Activated CD8-positive, alpha-beta T cell treated with anti-CD3 and anti-CD28 coated beads for 36 hours (primary cell): ENCODE measurements at places on chromosomes 7 and 10.

GRCh38 chr10:25747084-25747483, 186.9 kb upstream of the MYO3A start:
- no peak overlapping the region for H3K4me3 ChIP-seq
- no peaks in the 10 kb centered on the region for H3K27me3 ChIP-seq
- H3K27ac ChIP-seq = no peak overlapping the region

- no peaks in the 10 kb centered on the region for H3K36me3 ChIP-seq
- no peak overlapping the region for H3K27ac ChIP-seq
- no peak overlapping the region for H3K4me3 ChIP-seq
- peaks cover 11% of the 10 kb centered on the region for H3K4me1 ChIP-seq
Measured at GRCh38 chr10:88213065-88213605, 349.7 kb downstream of the PTEN start.

DNA sequence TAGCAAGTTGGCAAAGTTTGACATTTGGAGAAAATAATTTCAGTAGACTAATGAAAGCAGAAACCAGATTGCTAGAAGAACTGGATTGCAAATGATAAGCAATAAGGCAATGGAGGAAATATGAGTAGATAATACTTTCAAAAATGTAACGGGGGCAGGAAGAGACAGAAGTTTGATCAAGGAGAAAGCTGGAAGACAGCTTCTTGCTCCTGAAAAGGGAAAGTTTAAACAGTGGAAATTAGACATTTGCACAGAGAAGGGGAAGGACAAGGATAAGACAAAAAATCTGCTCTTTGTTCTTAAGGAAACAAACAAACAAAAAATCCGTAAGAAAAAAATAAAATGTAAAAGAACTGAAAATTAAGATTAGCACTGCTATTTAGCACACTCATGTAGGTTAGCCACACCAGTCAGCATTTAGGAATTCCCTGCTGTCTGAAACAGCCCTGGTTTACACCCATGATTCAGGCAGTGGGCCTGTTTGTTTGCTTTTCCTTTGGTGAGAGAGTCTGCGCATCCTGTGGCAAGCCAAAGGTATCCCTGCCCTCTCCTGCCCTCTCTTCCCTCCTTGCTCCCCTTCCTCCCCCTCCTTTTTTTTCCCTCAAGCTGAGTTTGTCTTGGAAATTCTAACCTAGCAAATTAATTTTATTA, 104.3 kb upstream of the CAV2 start:
- H3K36me3 ChIP-seq = no peaks in the 10 kb centered on the region
- H3K4me1 ChIP-seq = no peaks in the 10 kb centered on the region
- H3K27ac ChIP-seq = no peak overlapping the region
- H3K27me3 ChIP-seq = peaks cover 11% of the 10 kb centered on the region
- H3K4me3 ChIP-seq = no peak overlapping the region

- H3K36me3 ChIP-seq = no peaks in the 10 kb centered on the region
- H3K27me3 ChIP-seq = no peaks in the 10 kb centered on the region
- DNase-seq = no peak
- H3K27ac ChIP-seq = no peak overlapping the region
- H3K4me1 ChIP-seq = no peaks in the 10 kb centered on the region
- H3K4me3 ChIP-seq = no peak overlapping the region
Measured at GRCh38 chr7:82194016-82194643, 249.4 kb downstream of the CACNA2D1 start.

DNA sequence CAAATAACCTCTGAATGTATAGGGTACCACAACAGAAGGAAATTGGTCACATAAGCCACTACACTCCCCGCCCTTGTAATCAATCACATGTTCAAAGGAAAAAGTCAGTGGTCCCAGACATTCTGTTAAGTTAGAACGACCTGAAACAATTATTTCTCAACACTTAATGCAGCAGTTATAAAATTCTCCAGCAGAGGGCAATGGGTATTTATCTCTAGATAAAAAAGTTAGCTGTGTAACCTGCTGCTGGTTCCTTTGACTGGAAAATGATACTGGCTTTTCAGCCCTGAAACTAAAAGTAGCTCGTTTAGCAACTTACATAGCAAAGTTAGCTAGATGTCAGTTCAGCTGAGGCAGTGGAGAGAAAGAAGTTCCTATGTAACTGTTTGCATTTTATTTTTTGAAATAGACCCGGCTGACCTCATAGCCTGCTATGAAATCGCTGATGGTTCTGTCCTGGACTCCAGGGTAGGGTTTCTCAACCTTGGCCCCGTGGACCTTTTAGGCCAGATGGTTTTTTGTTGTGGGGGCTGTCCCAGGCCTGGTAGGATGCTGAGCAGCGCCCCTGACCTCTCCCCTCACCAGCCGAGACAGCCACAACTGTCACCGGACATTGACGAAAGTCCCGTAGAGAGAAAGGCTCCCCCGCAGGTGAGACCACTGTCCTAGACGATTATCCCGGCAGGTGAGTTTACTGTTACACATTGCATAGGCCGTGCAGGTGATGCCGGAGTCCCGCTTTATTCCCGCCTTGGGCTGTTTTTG, 40.2 kb upstream of the PROSER2 start:
- no peak overlapping the region for H3K4me3 ChIP-seq
- no peaks in the 10 kb centered on the region for H3K36me3 ChIP-seq
- H3K27ac ChIP-seq = no peak overlapping the region
- peak; percentile 3 for DNase-seq
- H3K4me1 ChIP-seq = peaks cover 4% of the 10 kb centered on the region
- peaks cover 5% of the 10 kb centered on the region for H3K27me3 ChIP-seq

DNA sequence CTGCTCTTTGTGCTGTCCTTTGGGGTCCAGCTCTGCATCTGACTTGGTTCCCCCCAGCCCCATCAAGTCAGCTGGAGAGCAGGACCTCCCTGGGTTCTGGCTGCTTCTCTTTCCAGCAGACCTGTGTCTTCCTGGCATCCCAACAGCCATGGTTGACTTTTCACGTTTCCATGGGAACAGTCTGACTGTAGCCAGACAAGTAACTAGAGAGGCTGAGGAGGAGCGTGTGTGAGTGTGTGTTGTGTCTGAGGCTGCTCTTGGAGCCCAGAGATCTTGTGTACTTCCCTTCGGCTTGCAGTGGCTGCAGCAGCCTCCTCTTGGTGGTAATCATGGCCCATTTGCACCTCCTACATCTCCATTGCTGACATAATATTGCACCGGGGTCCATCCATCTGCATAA, 332.0 kb downstream of the RPS24 start:
- H3K4me1 ChIP-seq = peaks cover 20% of the 10 kb centered on the region
- no peaks in the 10 kb centered on the region for H3K36me3 ChIP-seq
- DNase-seq = no peak
- no peaks in the 10 kb centered on the region for H3K27me3 ChIP-seq

- H3K27ac ChIP-seq = no peak overlapping the region
- no peak overlapping the region for H3K4me3 ChIP-seq
- no peaks in the 10 kb centered on the region for H3K36me3 ChIP-seq
- H3K4me1 ChIP-seq = no peaks in the 10 kb centered on the region
- no peak for DNase-seq
- H3K27me3 ChIP-seq = no peaks in the 10 kb centered on the region
Measured at GRCh38 chr7:158396301-158396905, 191.2 kb downstream of the PTPRN2 start.

- H3K36me3 ChIP-seq = no peaks in the 10 kb centered on the region
- H3K27ac ChIP-seq = no peak overlapping the region
Measured at GRCh38 chr7:121307021-121307574, 21.7 kb upstream of the WNT16 start.

DNA sequence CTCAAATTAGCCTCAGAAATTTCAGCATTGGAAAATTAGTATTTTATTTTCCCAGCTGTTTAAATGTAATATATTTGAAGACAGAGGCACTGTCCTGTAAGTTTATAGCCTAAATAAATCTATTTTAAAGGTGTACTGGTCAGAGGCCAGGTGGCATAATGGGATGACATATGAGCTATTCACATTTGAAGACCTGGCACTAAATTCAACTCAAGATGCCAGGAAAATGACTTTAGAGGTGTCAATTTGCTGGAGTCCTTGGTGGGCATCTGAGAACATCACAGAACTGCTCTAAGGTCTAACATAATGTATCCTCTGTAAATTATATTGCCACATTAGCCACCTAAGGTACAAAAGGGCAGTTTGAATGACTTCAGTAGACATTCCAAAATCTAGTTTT, 348.9 kb upstream of the BMPER start:
- no peaks in the 10 kb centered on the region for H3K27me3 ChIP-seq
- H3K4me3 ChIP-seq = no peak overlapping the region
- no peaks in the 10 kb centered on the region for H3K4me1 ChIP-seq
- no peaks in the 10 kb centered on the region for H3K36me3 ChIP-seq
- no peak for DNase-seq
- no peak overlapping the region for H3K27ac ChIP-seq

DNA sequence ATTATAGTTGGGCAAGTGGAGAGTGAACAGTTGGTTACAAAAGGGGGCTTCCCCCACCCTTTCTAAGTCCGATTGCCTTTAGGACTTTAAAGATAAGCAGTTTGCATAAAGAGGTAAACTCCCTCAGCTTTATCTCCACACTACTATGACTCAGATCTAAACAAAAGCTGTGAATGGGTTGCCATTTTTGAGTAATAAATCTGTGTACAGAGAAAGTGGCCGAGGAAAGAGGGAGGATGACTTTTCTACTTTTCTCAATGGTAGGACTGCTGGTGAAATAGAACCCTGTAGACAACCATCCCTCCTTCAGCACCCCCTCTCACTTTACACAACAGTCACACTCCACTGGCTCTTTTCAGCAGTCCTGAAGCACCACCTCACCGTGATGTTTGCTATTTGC, 71.2 kb downstream of the DNMBP start:
- DNase-seq = no peak
- peaks cover 4% of the 10 kb centered on the region for H3K36me3 ChIP-seq
- H3K4me1 ChIP-seq = no peaks in the 10 kb centered on the region
- H3K27ac ChIP-seq = no peak overlapping the region
- H3K4me3 ChIP-seq = no peak overlapping the region
- no peaks in the 10 kb centered on the region for H3K27me3 ChIP-seq

- no peak overlapping the region for H3K27ac ChIP-seq
- H3K4me3 ChIP-seq = no peak overlapping the region
- H3K27me3 ChIP-seq = peaks cover 2% of the 10 kb centered on the region
- no peaks in the 10 kb centered on the region for H3K4me1 ChIP-seq
Measured at GRCh38 chr7:25722856-25723255, 429.1 kb upstream of the NFE2L3 start.

DNA sequence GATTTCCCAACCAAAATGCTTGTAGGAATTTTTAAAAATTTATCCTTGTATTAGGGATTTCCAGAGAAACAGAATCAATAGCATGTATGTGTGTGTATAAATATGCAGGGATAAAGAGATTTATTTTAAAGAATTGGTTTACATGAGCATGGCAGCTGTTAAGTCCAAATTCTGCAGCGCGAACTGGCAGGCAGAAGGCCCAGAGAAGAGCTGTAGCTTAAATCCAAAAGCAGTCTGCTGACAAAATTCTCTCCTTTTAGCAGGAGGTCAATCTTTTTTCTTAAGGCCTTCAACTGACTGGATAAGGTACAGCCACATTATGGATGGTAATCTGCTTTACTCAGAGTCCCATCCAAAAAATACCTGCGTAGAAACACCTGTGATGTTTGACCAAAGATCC, 42.0 kb downstream of the PRR15 start:
- DNase-seq = no peak
- peaks cover 7% of the 10 kb centered on the region for H3K27me3 ChIP-seq
- no peak overlapping the region for H3K27ac ChIP-seq
- H3K4me3 ChIP-seq = no peak overlapping the region

DNA sequence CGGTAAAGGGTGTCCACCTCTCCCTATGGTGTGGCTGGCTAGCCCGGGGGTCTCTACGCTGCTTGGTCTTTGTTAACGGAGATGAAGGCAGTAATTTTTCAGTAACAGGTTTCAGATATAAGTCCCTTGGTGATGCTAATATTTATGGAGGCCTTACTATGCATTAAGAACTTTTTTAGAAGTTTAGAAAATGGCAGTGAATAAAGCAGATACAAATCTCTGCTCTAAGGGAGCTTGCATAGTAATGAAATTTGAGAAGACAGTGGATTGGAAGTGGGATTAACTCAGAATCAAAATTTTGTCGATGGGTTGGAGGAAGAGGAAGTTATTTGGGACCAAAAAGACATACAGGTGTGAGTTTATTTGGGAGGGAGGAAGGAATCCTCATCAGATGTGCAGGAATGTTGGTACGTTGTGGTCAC, 445 bp downstream of the SSBP1 start:
- peaks cover 40% of the 10 kb centered on the region for H3K4me1 ChIP-seq
- H3K4me3 ChIP-seq = peak overlapping the region; percentile 99
- peaks cover 40% of the 10 kb centered on the region for H3K36me3 ChIP-seq
- DNase-seq = no peak
- no peaks in the 10 kb centered on the region for H3K27me3 ChIP-seq

GRCh38 chr7:103866919-103867318, 122.5 kb downstream of the RELN start:
- no peak overlapping the region for H3K4me3 ChIP-seq
- peaks cover 1% of the 10 kb centered on the region for H3K27me3 ChIP-seq
- H3K36me3 ChIP-seq = no peaks in the 10 kb centered on the region
- no peak overlapping the region for H3K27ac ChIP-seq

- H3K36me3 ChIP-seq = peaks cover 4% of the 10 kb centered on the region
- H3K27me3 ChIP-seq = no peaks in the 10 kb centered on the region
- H3K4me1 ChIP-seq = peaks cover 27% of the 10 kb centered on the region
- DNase-seq = no peak
- no peak overlapping the region for H3K27ac ChIP-seq
- no peak overlapping the region for H3K4me3 ChIP-seq
Measured at GRCh38 chr10:102291221-102291905, 46.0 kb downstream of the GBF1 start.

DNA sequence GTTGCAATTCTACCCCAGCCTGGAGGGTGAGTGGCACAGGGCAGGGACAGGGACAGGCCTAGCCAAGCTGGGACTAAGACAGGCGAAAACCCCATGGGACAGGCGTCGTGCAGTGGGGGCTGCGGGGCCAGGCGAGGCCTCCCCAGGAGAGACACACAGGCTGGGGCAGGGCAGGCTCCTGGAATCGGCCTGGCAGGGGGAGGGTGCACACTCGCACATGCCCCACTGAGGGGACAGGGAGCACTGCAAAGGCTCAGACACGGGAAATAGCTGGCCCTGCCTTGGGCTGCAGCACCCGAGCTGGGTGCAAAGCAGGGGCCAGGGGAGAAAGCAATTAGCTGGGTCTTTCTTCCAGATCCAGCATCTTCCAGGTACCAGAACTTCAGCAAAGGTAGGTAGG, 10.4 kb downstream of the LAT2 start:
- no peaks in the 10 kb centered on the region for H3K27me3 ChIP-seq
- H3K4me1 ChIP-seq = peaks cover 16% of the 10 kb centered on the region
- H3K36me3 ChIP-seq = peaks cover 7% of the 10 kb centered on the region
- no peak for DNase-seq
- H3K27ac ChIP-seq = no peak overlapping the region

DNA sequence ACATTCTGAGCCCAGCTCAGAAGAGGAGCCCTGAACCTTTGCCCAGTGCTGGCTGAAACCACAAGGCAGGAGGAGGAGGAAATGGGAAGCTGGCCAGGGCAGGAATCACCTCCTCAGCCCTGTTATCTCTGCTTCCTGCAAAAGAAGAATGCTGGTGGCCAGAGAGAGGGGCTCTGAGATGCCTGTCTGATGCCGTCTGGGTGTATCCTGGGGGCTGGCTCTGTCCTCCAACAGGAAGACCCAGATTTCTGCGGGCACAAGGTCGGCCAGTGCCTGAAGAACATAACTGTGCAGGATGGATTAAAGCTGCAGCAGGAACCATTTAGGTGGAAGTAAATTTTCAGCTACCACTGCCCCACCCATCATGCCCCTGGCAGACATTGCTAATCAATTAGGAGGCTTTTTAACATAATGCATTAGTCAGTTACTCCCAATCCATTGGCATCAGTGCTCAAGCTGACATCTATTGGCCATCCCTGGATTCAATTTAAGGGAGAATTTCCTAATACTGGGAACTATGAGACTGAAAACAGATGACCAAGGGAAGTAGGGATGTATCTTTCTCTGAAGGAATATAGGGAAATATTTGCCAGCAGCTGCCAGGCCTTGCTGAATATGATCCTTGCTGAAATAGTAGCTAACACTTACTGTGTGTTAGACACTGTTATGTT, 67.7 kb downstream of the COL13A1 start:
- H3K27me3 ChIP-seq = no peaks in the 10 kb centered on the region
- H3K27ac ChIP-seq = no peak overlapping the region
- DNase-seq = no peak
- H3K4me1 ChIP-seq = no peaks in the 10 kb centered on the region
- no peak overlapping the region for H3K4me3 ChIP-seq
- no peaks in the 10 kb centered on the region for H3K36me3 ChIP-seq
